Activated CD8-positive, alpha-beta T cell treated with anti-CD3 and anti-CD28 coated beads, Interleukin-2, amount 10 ng/mL, durations not matched to agents 7 days and 5 days (primary cell): ENCODE measurements at places on chromosomes 7 and 10.

DNA sequence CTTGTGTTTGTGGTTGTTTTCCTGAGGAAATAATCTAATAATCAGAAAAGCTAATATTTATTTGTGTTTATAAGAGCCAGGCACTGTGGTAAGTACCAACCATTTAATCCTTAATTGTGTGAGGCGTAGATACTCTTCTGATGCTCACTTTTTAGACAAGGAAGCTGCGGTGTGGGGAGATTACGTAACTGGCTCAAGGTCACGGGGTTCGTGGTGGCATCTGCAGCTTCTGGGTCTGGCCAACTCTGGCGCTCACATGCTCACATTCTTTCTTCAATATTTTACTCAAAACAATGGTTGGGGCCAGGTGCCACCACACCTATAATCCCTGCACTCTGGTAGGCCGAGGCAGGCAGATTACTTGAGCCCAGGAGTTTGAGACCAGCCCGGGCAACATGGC, 77.6 kb downstream of the RALA start:
- no peak for DNase-seq

DNA sequence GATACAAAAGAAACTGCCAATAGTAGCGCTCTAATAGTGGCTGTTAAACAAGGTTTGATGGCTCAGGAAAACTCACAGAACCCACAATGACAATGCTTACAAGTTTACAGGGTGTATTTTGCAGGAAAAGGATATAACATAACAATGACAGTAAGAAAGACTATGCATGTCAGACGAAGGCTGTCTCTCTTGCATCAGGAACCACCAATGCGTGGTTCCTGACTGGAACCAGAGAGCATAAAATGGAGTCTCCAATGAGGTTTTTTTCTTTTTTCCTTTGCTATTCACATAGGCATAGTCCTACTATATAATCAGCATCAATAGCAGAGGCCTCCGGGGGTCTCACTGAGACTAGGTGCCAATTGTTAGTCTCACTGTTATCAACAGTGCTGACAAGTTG, 120.4 kb upstream of the STEAP1 start:
- no peak for DNase-seq

DNA sequence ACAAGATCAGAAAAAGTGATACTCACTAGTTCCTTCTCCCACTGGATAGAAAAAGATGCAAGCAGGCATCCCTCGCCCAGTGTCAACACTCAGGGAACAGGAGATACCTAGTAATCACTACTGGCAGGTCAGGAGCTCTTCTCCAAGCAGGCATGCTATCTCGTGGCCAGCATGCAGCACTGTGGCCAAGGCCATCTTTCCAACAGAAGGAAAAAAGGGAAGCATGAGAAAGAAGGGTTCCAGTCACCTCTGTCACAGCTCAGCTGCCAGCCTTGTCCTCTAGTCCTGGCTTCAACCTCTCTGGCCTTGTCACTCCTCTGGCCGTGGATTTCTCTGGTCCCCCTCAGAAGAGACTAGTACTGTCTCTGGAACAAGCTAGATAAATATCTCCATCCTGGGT, 45.3 kb downstream of the DLG5 start:
- no peak for DNase-seq

DNA sequence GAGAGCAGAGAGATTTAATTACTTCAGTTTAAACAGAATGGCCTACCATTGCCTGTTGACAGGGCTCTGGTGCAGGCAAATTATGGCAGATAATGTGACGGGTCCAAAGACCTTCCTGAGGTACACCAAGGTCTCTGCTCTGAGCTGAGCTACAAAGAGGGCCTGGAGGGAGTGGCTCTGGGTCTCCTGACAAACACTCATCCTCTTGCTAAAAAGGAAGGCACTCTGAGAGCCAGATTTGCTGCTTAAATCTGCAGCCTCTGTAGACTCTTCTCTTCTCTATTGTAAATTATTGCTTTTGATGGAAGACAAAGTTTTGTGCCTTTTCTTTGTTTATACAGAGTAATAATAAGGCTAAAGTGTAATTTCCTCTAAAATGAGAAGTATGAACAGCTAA, 529.5 kb upstream of the FZD8 start:
- DNase-seq, result no peak

DNA sequence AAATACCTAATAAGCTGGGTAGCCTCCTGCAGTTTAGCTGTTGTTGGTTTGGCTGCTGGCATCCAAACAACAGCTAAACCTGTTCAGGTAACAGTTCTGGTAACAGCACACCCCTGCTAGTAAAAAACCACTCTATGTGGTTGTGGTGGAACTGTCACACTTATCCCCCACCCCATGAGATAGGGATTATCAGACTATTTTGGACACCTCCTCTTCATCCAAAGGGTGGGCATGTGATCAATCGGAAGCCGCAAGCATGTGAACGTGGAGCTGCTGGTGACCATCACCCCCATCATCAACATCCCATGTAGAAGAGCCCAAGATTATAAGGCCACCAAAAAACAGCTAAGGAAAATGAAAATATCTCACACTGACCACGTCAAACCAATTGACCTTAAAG, 2.5 kb downstream of the MTPAP start:
- DNase-seq, result no peak

DNA sequence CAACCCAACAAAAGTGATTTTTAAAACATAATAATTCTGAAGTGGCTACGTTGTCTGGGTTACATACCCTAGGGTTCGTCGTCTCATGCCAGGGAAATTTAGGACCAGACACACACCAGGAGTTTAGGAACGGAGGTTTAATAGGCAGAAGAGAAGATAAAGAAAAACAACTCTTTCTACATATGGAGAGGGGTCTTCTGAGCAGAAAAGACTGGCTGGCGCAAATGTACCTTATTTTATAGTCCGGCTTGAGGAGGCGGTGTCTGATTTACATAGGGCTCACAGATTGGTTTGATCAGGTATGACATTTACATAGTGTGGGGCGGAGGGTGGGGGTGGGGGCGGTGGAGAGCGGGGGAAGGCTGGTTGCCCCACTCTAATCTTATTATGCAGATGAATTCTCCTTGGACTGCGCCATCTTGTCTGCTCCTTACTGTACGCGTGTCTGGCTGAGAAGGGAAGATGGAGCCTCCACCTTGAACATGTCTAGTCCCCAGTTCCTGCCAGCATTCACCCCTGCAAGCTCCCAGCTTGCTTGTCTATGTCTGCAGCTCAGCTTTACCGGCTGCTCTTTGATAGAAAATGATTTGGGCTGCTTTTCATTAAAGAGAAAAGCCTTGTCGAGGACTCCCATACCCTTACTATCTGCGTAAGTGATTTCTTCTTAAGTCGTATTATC, 98.7 kb downstream of the RALA start:
- DNase-seq, result no peak

DNA sequence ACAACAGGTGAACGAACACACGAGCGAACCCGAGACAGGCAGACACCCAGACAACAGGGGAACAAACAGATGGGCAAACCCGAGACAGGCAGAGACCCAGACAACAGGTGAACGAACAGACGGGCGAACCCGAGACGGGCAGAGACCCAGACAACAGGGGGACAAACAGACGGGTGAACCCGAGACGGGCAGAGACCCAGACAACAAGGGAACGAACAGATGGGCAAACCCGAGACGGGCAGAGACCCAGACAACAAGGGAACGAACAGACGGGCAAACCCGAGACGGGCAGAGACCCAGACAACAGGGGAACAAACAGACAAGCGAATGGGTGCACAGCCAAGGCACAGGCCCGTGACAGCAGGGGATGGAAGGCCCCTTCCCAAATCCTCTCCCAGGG, 264.7 kb downstream of the ELFN1 start:
- no peak for DNase-seq

GRCh38 chr10:77899690-77900089, 26.9 kb downstream of the DLG5 start:
- DNase-seq, result no peak

DNA sequence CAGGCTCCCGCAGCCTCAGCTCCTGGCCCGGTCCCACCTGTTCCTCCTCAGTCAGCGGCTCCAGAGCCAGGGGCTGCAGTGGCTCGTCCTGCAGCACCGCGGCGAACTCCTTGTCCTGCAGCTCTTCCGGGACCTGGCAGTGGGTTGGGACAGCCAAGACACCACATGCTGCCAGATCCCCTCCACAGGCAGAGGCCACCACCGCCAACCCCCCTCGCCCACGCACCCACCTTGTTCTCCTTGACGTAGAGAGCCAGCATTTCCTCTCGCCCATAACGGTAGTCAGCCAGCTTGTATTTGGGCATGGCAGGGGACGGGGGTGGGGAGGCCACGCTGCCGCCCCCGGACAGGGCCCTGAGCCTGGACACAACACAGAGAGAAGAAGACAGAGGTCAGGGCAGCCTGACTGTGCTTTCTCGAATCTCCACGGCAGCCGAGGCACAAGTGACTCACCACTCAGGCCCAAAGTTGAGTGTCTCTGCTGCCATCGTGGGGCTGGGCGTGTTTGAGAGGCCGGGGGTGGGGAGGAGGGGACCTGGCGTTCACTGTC, 6.2 kb downstream of the GIGYF1 start:
- no peak for DNase-seq

DNA sequence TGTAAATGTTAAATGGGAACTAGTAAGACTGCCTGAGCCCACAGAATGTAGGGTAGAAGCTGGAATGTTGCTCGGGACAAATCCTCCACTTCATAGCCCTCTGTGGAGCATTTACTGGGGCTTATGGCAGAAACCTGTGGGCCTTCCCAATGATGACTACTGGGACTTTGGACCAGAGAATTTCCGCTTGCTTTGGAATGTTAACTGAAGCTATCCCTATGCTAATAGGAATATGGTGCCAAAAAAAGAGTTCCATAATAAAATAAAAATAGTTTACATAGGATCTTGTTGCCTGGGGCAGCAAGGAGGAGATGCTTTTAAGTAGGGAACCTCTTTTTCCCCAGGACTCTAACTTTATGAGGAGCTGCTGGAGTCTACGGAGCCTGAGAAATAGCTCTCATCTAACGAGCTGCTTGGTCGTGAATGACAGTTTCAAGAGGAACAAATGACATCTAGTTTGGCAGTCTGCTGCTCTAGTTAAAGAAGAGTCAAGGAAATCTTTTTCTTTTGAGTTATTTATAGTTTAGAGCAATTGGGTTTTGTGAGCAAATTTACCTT, 5.7 kb upstream of the DYNC2I1 start:
- DNase-seq, result no peak

GRCh38 chr7:108094933-108095710, 35.0 kb downstream of the LAMB4 start:
- no peak for DNase-seq

DNA sequence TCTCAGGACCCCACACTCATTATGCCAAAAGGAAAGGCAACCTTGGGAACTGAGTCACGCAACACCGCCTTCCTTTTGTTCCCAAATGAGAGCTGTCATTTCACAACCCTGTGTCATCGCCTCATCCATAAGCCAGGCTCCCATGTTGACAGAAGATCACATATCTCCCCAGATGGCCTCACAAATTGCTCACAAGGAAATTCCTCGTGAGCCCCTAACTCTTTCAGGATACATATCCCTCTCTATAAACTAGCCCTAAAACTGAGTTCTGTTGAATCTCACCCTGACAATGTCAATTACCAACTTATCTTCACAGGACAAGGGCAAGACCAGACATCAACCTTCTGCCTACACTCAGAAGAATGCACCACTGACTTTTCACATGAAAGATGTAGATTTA, 22.6 kb downstream of the CCDC3 start:
- no peak for DNase-seq

DNA sequence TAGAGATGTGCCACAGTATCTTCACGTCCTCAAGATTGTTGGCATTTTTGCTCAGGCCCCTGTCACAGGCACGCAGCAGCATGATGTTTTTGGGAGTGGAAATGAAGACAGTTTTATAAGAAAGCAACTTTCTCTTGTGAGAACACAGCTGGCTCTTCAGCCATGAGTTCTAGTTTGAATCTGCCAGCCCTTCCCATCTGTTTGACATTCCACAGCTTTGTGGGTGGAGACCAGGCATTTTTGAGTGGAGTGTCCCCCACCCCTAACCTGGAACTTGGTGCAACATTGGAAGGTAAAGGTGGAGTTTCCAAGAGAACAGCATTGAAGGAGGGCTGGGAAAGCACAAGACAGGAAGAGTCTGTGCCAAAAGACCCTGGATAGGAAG, 253.1 kb upstream of the IGFBP3 start:
- DNase-seq, result no peak

- no peak for DNase-seq
Observed at GRCh38 chr10:92800134-92800733, 48.1 kb upstream of the EXOC6 start.

DNA sequence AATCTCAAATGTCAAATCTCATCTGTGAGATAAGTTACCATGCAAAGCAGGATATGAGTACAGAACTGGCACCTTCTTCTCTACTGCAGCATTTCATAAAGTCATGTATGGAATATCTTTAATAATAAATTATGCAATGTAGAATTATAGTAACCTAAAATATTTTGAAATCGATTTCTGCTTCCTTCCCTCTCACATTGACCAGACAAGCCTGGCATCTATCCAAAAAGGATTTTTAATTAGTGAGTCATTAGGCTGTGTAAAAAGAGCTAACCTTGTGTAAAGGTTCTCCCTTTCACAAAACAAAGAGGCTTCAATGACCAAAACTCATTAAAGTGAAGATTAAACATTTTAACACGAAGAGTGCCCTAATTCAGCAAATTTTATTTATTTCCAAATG, 48.8 kb upstream of the EXOC6 start:
- no peak for DNase-seq

GRCh38 chr10:3665316-3665908, 119.6 kb downstream of the KLF6 start:
- DNase-seq, result no peak
